Omental fat pad (tissue), 4 donors: ENCODE measurements at places on chromosomes 12 and 14.

GRCh38 chr12:56061982-56062381, 18.0 kb upstream of the ERBB3 start:
- no peak for DNase-seq

DNA sequence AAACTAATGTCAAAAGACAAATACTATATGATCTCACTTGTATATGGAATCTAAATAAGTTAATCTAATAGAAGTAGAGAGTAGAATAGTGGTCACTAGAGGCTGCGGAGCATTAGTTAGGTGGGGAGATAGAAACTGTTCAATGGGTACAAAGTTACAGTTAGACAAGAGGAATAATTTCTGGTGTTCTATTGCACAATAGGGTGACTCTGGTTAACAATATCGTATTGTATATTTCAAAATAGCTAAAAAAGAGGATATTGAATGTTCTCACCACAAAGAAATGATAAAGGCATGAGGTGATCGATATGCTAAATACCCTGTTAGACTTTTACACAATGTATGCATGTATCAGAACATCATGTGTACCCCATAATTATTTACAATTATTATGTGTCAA, 42.9 kb downstream of the IGF1 start:
- DNase-seq = no peak

DNA sequence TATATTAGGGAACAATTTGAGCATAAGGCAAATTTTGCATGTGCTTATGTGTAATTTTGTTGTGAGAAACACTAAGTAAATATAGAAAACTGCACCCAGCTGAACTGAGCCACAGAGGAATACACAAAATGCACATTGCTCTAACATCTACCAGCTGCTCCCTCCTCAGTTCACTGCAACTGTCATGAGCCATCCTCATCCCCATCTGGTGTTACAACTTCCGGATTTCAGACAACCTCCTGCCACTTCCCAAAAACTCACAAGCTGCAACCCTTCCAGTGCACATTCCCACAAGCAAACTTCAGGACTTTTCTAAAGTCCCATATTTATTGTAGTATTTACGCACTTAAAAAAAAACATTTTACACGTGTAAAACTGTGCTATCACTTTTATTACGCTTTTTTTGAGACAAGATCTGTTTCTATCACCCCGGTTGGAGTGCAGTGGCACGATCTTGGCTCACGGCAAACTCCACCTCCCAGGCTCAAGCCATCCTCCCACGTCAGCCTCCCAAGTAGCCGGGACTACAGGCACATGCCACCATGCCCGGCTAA, 169.1 kb upstream of the TBX3 start:
- no peak for DNase-seq

GRCh38 chr12:96866801-96867590, 40.1 kb upstream of the NEDD1 start:
- no peak for DNase-seq

DNA sequence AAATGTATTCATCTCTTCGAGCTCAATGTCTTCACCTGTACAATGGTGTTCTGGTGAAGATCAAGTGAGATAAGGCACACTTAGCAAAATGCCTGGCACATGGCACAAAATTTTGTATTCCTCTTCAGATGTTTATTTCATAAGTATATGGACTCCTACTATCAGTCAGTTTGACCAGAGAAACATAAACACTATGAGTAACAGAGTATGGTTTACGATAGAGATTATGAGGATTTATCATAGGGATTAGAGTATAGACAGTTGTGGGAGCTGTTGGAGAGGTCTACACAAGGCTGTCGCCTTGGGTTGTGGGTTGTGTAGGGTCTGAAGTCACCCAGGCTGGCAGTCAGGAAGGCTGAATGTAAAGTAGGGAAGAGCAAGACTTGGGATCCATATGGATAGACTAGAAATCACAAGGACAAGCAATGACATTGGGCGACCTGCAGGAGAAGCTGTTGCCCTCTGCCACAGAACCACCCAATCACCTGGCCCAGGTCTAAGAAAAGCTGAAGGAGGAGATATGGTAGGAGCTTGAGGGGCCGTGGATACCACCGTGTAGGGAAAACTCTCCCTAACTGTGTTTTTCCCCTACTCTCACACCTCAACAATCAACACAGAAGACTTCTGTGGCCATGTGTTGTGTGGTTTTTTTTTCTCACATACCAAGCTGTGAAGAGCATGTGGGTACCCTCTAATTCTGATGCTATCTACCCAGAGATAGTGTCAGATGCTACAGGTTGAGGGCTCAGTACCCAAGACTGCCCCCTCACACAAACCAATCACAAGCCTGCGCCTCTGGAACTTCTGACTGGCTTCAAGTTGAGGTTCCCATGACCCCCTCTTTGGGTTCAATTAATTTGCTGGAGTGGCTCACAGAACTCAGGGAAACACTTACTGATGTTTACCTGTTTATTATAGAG, 27.2 kb upstream of the RESF1 start:
- DNase-seq = no peak

DNA sequence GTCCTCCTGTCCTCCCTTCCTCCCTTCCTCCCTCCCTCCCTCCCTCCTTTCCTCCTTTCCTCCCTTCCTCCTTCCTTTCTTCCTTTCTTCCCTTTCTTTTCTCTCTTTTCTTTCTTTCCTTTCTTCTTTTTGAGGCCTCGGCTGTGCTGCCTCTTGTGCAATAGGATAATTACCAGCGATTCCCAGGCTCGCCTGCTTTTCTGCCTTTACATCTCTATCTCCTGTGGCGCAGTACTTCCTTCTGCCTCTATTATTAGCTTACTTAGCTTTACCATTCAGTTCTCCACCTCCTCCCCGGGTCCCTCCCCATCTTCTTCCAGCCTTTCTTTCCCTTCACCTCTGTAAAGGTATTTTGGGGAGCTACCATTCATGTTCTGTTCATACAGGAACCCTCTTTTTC, 19.9 kb downstream of the ETV6 start:
- DNase-seq = no peak

GRCh38 chr12:43480591-43480990, 71.4 kb downstream of the ADAMTS20 start:
- DNase-seq = no peak

DNA sequence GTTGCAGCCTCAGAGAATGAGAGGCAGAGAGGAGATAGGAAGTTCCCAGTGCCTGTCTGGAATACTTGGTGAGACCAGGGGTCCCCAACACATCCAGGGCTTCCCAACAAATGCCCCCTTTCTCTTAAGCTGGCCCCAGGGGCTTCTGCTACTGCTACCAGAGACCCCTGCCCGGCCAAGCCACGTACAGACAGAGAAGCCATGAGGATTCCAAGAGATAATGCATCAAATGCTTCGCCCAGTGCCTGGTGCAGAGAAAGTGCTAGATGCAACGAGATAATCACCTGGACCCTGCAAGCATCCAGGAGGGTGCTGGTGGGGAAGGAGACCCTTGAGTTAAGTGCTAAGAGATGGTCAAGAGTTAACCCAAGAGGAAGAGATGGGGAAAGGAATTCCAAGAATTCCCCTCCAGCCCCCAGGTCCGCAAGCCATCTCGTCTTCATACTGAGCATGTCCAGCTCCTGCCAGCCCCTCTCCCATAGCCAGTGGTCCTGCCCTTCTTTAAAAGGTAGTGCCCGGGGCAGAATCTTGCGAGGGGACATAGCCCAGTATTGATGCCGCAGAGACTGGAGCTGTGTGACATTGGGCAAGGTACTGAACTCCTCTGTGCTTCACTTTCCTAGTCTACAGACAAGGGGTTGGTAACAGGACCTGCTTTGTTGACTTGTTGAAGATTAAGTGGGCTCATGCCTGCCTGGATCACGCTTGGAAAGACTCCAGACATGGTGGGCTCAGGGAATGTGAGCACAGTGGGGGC, 103.3 kb downstream of the CALM1 start:
- no peak for DNase-seq

DNA sequence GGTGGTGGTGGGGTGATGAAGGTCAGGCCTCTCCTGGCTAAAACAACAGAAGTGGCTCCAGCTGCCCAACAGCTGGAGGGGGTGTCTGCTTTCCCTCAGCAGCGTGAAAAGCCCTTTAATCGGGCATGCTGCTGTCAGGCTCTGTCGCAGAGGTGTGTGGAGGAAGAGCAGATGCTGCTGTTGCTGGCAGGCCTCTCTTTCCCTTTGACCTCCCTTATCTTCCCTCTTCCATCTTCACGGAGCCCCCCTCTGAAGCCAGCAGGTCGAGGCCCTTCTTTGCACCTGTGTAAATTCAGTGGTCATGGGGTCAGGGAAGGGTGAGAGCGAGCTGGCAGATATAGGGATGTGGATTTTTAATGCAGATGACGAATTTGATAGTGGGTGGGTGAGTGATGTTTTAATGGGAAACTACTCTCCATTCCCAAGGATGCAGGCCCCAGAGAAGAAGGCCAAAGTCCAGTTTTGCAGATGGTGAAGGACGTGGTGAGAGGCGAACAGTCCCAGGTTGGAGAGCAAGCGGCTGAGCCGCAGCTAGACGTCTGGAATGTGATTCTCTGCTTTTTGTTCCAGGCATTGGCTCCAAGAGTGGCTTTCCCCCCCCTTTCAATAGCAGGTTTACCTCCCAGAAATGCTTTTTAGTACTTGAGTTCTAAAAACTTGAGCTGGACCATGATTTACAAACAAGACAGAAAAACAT, 64.0 kb downstream of the SMOC1 start:
- DNase-seq = no peak

DNA sequence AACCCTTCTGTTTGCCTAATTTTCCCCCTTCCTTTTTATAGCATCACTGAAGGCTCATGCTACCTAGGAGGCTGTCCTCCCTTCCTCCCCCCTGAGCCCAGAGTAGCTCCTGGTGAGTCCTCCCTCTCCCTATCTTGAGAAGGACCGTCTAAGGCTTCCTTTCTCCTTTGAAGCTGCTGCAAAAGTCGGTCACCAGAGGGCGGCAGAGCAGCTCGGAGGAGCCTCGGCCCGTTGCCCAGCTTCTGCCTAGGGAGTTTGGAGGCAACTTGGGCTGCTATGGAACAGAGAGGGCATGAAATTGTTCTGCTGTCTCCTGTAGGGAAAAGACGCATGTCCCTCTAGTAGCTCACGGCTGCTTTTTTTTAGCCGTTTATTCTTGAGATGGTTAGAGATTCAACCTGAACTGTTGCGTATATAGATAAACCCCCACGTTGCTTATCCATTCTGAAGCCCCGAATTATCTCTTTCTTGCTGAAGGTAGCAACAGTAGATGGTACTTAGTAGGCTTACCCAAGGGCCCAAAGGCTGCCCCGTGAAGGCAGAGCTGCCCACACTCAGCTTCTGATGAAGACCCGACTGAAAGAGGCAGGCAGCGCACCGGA, 5.7 kb downstream of the WNT5B start:
- peak; percentile 63 for DNase-seq

DNA sequence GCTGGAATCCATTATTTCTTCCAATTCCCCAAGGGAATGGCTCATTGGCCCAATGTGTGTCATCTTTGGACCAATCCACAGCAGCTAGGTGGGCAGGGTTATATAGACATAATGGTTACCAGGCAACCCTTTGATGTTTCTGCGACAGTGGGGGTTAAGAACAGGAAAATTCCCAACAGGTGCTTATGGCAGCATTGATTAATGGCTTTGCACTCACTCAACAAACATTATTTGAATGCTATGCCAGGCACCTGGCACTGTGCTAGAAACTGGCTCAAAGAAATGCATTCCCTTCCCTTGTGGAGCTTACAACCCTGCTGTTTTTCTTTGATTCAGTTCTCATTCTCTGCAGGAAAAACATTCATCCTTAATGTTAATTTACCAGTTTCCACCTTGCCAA, 1221.0 kb downstream of the AACS start:
- no peak for DNase-seq

GRCh38 chr12:5200278-5201087, 156.8 kb downstream of the KCNA5 start:
- no peak for DNase-seq

- no peak for DNase-seq
Observed at GRCh38 chr14:69819607-69820006, 22.6 kb upstream of the SLC10A1 start.

- DNase-seq = no peak
Observed at GRCh38 chr12:52581481-52581880, 7.8 kb upstream of the KRT74 start.

GRCh38 chr14:88352698-88353097, 29.6 kb upstream of the KCNK10 start:
- no peak for DNase-seq

DNA sequence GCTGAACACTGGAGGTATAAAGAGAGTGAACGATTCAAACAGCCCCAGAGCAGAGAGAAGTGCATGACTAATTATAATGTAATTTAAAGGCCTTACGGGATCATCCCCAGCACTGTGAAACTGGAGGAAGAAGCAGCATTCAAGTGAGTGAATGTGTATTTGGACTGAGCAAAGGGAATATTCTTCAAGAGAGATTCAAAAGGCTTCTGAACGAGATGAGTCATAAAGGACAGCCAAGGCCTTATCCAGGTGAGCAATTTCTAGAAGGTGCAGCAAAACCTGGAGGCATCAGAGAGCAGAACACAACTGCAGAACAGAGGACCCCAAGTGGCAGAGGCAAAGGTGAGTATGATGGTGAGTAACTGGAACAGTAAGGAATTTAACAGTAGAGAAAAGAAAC, 127.2 kb downstream of the BCAT1 start:
- DNase-seq = no peak

GRCh38 chr12:14390870-14391530, 25.5 kb downstream of the ATF7IP start:
- DNase-seq = no peak

DNA sequence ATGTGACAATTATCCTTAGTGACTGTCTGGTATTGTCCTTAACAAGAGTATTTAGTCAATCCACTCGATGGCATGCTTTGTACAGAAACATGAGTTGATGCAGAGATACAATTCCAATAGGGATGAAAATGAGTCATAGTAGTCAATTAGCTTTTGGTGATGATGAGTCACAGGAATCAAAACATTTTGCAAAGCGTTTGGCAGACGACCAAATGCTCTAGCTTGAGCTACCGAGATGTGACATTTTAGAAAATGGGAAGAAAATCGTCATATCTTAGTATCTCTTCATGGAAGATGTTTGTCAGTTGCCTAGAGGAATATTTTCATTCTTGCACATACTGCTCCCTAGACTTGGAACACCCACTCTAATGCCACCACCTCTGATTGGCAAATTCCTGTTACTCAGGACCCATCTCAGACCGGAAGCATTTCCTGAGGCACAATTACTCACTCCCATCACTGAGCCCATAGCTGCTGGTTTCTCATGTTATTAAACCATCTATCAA, 95.0 kb downstream of the LMNTD1 start:
- no peak for DNase-seq

- no peak for DNase-seq
Observed at GRCh38 chr12:121789800-121790728, 3.4 kb downstream of the RHOF start.

DNA sequence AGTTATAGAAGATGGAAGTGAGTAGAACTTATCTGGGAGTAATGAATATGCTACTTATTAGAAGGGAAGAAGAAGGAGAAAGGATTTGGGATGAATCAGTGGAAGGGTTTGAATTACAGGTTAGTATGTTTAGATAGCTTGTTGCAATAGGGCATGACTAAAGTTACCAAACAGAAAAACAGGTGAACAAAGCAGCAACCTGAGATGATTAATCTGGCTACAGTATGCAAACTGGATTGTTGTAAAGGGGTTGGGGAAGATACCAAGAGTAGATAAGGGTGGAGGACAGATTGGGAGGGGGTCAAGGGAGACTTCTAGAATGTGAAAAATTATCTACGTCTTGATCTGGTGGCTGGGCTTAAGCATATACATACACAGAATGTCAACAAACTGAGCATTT, 73.4 kb upstream of the CLEC14A start:
- no peak for DNase-seq
